Stimulated activated CD4-positive, alpha-beta T cell treated with anti-CD3 and anti-CD28 coated beads, Interleukin-15, amount 100 ng/mL, for 48 hours (primary cell): ENCODE measurements at places on chromosomes 1 and 21.
A peak's percentile ranks its signal among the peaks of the same experiment; 100 is the strongest.

DNA sequence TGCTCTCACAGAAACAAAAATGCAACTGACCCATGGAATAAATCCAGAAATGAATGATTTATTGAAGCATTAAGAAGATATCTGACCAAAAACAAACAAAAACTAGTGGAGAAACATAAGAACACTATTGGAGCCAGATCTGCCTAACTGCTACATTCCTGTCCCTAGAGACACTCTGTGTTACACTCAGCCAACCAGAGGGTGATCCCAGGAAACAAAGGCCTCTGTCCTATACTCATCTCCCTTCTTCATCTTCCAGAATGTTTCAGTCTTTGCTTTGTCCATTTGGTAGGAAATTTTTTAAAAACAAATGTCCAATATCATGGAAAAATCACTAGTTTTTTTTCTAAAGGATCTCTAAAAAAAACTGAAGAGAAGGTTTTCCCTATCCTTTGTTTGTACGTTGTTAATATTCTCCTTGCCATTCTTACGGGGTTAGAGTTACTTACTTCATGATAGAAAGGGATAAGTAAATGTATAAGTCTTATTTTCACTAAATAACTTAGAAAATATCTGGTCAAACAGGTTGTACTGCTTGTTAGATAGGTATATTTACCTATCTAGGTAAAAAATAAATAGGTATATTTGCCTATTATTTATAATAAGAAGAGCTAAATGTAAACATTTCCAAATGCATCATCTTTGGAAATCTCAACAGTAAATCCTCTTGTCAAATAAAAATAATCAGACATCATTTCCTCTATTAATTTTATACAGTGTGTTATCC, 59.1 kb downstream of the NME7 start:
- DNase-seq = no peak

- DNase-seq = no peak
Observed at GRCh38 chr1:56837244-56837939, 17.2 kb upstream of the C8A start.

DNA sequence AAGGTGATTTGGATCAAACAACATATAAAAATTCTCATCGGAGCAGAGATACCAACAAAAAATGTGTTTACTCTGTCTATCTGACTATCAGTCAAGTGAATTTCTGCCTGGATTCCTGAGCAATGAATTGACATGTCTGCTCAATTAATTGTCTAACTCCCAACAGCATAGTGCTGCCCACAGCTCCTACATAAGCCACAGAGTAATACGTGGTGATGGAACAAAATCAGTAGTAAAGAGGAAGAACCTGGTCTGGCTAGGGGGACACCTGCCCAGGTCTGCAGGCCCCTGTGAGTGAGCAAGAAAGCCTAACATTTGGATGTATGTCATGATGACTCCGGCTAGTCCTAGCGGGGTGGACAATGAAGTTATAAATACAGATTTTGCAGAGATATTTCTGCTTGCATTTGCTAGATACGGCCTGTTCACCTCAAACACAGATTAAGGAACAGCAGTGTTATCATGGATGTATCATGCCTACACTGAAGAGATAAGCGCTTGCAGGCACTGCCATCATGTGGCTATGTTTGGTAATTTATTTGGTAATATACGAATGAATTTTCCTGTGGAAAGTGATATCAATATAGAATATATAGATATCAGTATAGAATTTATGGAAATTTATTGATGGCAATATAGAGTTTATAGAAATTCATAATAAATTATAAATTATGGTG, 69.6 kb upstream of the LRRC8B start:
- peak; percentile 41 for DNase-seq

DNA sequence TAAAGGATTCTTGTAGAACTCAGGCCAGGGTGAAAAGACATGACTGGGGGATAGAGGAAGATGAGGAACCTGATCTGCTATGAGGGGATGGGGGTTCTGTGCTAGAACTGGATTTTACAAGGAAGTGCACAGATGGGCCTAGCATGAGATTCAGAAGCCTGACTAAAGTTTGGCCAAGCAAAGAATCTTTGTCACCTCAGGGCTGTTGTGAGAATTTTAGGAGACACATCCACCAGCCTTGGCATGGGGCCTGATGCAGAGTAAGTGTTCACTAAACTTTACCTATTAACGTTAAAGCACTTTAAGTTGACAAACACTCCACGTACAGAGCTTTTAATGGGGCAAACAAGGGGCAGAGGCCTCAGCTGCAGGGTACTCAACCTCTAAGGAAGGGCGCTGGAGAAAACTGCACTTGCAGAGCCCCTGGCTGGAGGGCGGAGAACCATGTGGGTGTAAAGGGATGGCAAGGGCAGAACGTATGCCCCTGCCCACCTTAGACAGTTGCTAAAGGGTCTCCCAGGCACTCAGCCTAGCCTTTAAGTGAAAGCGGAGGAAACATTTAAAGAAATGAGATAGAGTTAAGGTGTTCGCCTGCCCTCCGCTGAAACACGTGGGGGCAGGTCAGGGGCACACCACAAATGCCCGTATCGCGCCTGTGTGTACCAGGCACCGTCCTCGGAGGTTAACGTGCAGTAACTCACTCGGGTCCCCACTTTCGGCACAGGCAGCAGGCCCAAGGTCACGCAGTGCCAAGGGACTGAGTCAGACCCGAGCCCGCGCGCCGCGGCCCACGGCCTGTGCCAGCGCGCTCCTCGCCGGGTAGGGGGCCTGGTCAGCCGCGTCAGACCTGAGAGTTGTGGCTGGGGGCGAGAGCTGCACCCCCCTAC, 990 bp upstream of the MRPS6 start:
- DNase-seq = no peak

GRCh38 chr1:200154069-200154767, 126.7 kb downstream of the NR5A2 start:
- peak; percentile 10 for DNase-seq

DNA sequence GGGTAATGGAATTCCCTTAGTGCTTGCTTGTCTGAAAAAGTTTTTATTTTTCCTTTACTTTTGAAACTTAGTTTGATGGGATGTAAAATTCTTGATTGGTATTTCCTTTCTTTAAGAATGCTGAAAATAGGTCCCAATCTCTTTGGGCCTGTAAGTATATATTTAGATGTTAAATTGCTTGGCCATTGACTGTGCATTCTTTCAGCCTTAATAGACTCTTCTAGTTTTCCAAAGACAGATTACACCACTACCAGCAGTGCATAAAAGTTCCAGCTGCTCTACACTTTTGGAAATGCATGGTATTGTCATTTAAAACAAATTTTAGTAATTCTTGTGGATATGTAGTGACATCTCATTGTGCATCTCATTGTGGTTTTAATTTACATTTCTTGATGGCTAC, 464.8 kb upstream of the USP24 start:
- DNase-seq = no peak

DNA sequence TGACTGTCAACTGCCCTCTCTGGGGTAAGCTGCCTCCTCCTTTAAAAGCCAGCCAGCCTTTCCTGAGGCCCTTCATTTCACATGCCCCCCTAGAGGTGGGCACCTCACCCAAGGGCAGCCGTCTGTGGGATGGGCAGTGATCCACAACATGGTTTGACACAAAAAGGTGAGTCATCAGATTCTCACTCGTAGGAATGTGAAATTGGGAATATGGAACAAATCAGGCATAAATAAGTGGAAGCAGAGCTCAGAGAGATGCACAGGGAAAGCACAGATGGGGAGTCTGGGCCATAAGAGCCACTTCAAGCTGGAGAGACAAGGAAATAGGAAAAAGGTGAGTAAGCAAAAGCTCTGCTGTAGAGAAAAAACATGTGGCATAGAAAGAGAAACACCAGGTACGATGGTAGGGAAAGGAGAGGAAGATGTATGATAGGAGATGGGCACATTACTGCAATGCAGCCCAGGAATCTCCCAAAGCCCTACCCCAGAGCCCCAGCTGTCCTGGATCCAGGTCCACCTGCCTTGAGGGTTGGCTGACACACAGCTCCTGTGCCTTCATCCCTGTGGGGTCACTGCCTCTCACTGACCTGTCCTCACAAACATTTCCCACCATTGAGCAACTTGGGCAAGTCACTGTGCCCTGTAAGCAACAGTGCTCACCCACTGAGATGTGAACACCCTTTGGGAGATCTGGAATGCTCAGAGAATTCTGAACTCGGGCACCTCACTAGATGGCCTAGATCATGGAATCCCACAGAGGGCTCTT, 86.6 kb downstream of the ASTN1 start:
- DNase-seq = no peak

GRCh38 chr1:199040076-199040905, 401.5 kb downstream of the PTPRC start:
- DNase-seq = no peak

GRCh38 chr21:29826386-29826785, 113.4 kb downstream of the GRIK1 start:
- DNase-seq = no peak
